ENCODE measurements at places on chromosomes 16 and 17.

- DNase-seq, result no peak
These were observed 9.5 kb downstream of the MRPL27 start for GRCh38 chr17:50363217-50364060.

DNA sequence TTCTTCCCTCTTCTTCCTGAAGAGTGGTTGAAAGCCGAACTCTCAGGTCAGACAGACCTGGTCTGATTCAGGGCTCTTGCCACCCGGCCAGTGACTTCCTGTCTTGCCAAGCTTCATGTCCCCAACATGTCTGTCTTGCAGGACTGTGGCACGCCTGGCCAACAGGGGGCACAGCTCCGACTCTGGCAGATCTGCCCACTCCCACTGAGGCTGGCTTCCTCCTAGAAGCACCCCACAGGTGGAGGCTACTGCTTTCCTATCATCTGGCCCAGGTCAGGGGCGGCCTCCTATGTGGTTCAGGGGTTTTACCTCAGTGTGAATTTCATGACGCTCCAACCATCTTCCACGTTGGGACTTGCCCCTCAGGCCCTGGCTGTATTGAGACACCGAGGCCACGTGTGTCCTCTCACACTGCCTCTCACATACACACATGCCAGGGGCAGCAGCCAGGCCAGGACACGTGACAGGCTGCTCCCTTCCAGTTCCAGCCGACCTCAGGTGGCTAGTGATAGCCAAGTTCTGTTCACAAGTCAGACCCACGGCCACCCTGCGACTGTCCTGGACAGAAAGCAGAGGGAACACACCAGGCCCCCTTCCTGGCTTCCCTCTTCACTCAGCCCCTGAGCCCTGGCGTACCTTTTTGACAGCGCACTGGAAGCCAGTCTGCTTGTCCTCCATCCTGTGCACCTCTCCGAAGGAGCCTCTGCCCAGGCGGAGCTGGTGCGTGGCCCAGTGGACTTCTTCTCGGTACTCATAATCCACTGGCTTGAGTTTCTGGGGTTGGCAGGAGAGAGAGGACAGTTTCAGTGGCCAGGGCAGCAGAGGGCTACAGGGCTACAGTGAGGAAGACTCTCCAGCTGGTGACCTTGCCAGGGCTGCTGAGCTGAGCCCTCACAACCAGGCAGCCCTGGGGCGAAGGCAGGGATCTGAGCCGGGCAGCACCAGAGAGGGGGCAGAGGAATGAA lies 22.6 kb upstream of the SPATA32 start:
- no peak for DNase-seq

DNA sequence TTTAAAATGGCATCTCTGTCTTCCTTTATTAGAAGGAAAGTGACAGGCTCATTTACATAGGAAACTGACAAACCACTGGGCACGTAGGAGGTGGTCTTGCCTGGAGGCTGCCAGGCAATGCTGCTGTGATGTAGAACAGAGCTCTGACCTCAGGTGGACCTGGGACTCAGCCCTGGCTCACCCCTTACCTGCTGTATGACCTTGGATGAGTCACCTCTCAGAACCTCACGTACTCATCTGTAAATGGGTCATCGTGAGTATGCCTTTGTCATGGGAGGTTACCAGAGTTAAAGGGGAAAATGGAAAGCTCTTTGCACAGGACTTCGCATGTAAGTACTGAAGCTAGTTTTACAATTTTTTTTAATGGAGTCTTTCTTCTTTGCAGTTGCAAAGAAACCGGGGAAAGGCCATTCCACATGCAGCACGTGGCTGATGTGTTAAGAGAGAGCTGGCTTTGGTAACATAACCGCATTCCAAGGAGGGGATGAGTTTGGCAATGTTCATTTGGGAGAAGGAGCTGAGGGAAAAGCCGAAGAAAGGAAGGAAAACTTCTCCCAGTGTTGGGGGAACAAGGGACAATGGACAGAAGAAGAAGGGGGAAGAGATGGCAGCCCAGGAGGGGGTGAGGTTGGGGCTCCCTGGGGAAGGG lies 37.4 kb upstream of the LONP2 start:
- DNase-seq, result peak; percentile 64

- DNase-seq, result no peak
These were observed 580.3 kb upstream of the CA10 start for GRCh38 chr17:52738791-52739190.

DNA sequence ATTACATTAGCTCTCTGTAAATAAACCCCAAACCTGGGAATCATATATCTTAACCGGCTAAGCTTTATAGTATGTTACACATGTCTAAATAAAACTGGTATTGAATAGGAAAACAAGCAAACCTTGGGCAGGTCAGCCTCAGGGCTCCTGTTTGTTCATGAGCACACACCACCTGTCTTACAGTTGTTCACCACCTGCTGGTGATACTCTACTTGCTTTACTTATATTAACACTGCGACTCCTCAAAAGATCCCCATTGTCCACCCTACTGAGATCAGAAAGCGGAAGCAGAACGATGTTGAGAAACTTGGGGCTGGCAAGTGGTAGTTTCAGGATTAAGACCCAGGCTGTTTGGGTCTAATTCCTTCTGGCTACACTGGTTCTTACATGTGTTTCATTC lies 16.4 kb downstream of the CDH13 start:
- no peak for DNase-seq

DNA sequence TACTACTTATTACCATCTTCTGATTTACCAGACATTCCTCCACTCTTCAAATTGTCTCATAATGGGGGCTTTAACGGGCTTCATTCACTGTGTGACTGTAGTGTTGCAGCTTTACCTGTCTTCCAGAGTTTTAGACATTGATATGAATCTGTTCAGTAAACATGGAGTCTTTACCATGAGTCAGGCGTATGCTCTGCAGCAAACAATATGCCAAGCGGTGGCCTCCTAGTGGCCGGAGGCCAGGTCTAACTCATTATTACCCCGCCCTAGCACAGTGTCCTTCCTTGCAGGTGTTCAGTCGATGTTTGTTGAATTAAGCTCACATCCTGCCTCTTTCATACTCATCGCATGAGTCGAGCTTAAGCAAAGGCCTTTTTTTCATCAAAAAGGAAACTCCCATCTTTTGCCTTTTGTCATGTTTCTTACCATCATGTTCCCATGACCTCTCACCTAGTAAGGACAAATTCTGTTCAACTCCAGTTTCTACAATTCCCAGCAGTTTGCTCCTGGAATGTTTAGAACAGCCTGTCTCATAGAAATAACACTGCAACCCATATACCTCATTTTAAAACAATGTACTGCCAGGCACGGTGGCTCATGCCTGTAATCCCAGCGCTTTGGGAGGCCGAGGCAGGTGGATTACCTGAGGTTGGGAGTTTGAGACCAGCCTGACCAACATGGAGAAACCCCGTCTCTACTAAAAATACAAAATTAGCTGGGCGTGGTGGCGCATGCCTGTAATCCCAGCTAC lies 39.4 kb downstream of the TUBD1 start:
- peak; percentile 100 for DNase-seq
